Fibroblast of lung (primary cell): ENCODE measurements at places on chromosomes 1 and 21. TPM values are rescaled to one million over a fixed set of nuclear protein-coding genes. Genes with fewer than 3 reads are reported as not detected.
A peak's percentile ranks its signal among the peaks of the same experiment; 100 is the strongest.

GRCh38 chr1:247467129-247467528 lies 9.2 kb upstream of the OR2B11 start:
- no peaks in the 10 kb centered on the region for H3K4me1 ChIP-seq
- H3K4me3 ChIP-seq, result no peak overlapping the region
- no peak for DNase-seq

DNA sequence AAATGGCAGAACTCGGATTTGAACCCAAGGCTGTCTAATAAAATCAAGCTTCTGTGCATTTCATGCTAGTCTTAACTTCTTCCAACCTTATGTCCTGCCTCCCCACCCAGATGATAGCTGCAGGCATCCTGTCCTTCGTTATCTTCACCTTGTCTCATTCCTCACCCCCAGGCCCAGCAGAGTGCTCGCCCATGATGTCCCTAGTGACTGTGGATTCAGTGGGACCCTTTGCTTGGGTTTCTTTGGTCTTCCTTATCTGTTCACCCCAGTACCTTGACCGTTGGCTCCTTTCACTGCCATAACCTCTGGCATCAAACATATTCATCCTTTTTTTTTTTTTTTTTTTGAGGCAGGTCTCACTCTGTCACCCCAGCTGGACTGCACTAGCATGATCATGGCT lies 5.6 kb upstream of the BSDC1 start:
- no peaks in the 10 kb centered on the region for H3K4me1 ChIP-seq
- H3K27ac ChIP-seq, result no peak overlapping the region
- H3K4me3 ChIP-seq, result no peak overlapping the region
- DNase-seq, result no peak
- H3K27me3 ChIP-seq, result no peaks in the 10 kb centered on the region

GRCh38 chr1:54364582-54364981 lies 41.6 kb downstream of the SSBP3 start:
- H3K4me1 ChIP-seq, result no peaks in the 10 kb centered on the region
- H3K27me3 ChIP-seq, result no peaks in the 10 kb centered on the region
- DNase-seq, result no peak
- H3K4me3 ChIP-seq, result no peak overlapping the region
- no peaks in the 10 kb centered on the region for H3K36me3 ChIP-seq
- no peak overlapping the region for H3K27ac ChIP-seq

- H3K27ac ChIP-seq, result peak overlapping the region; percentile 44
- H3K4me1 ChIP-seq, result peaks cover 11% of the 10 kb centered on the region
- peaks cover 12% of the 10 kb centered on the region for H3K36me3 ChIP-seq
- peaks cover 4% of the 10 kb centered on the region for H3K27me3 ChIP-seq
- H3K4me3 ChIP-seq, result peak overlapping the region; percentile 6
These were observed 27.5 kb downstream of the ATP8B2 start for GRCh38 chr1:154352581-154353459.

DNA sequence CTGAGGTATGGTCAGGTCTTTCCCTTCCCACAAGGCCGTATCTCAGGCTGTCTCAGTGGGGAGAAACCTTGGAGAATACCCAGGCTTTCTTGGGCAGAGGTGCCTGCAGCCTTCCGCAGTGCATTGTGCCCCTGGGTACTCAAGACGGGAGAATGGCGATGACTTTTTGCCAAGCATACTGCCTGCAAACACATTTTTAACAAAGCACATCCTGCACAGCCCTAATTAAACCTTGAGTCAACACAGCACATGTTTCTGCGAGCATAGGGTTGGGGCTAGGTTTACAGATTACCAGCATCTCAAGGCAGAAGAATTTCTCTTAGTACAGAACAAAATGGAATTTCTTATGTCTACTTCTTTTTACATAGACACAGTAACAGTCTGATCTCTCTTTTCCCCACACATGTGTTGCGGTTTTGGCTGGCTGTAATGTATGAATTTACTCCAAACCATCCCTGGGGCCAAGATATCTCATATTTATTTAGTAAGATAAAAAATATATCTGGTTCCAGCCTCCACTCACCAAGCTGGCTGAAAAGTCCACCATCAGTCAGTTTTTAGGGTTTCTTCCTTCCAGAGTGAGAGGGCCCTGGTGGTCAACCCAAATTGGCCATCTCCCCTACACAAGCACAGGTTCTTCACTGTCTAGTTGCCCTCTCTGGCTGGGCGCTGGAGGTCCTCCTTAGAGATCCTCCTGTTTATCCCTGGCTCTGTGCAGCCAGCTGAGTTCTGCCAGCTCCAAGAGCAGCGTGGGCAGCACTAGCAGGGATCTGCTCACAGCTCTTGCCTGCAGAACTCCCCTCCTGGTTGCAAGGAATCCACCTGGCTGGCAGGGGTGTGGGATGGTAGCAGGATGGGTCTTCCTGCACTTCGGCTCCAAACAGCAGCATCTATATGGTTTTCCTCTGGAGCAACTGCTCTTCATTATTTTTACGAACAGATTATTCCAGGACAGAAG lies 2.6 kb downstream of the FAAH start:
- H3K4me3 ChIP-seq, result no peak overlapping the region
- DNase-seq, result no peak
- H3K27ac ChIP-seq, result no peak overlapping the region
- H3K4me1 ChIP-seq, result peaks cover 2% of the 10 kb centered on the region
- peaks cover 24% of the 10 kb centered on the region for H3K27me3 ChIP-seq

DNA sequence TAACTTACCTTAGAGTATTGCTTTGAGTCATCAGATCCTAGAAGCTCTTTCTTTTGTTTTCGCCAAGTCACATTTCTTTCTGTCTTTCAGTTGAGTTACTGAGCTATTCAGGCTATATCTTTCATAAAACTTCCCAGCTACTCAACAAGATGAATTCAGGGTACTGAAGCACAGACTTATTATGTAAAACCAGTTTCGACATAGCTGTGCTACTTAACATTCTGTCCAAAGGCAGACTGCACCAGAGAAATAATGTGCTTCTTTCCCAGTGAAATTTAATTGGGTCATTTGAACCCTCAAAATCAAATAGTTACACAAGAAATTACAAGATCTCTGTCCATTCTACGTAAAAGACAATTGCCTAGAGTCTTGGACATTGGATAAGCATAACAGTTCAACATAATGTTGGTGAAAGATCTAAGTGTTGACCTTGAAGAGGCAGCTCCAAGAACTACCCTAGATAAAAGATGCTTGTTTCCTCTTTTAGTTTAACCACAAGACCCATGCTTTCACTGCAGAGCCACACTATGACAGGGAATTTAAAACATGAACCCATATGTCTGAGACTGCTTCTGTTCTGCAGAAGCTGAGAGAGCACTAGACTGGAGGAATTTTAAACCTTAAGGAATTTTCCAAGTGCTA lies 163.2 kb downstream of the LRRC40 start:
- H3K36me3 ChIP-seq, result no peaks in the 10 kb centered on the region
- peaks cover 10% of the 10 kb centered on the region for H3K4me1 ChIP-seq
- H3K27me3 ChIP-seq, result no peaks in the 10 kb centered on the region
- no peak overlapping the region for H3K27ac ChIP-seq
- no peak overlapping the region for H3K4me3 ChIP-seq
- peak; percentile 45 for DNase-seq

GRCh38 chr1:225460737-225461532 lies 33.1 kb upstream of the LBR start:
- peaks cover 12% of the 10 kb centered on the region for H3K4me1 ChIP-seq
- H3K27me3 ChIP-seq, result no peaks in the 10 kb centered on the region
- DNase-seq, result peak; percentile 35
- no peak overlapping the region for H3K27ac ChIP-seq
- H3K4me3 ChIP-seq, result no peak overlapping the region
- H3K36me3 ChIP-seq, result no peaks in the 10 kb centered on the region

DNA sequence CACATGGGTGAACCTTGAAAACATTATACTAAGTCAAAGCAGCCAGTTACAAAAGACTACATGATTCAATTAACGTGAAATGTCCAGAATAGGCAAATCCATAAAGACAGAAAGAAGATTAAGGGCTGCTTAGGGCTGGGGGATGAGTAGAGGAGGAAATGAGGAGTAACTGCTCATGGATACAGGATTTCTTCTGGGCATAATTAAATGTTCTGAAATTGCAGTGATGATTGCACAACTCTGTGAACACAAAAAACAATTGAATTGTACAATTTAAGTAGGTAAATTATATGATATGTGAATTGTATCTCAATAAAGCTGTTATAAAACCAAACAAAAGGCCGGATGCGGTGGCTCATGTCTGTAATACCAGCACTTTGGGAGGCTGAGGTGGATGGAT lies 52.2 kb downstream of the RERE start:
- no peaks in the 10 kb centered on the region for H3K4me1 ChIP-seq
- H3K36me3 ChIP-seq, result no peaks in the 10 kb centered on the region
- no peak overlapping the region for H3K4me3 ChIP-seq
- no peak overlapping the region for H3K27ac ChIP-seq
- no peak for DNase-seq

- H3K27me3 ChIP-seq, result no peaks in the 10 kb centered on the region
- H3K4me1 ChIP-seq, result no peaks in the 10 kb centered on the region
- peak; percentile 70 for DNase-seq
- no peaks in the 10 kb centered on the region for H3K36me3 ChIP-seq
- H3K27ac ChIP-seq, result no peak overlapping the region
These were observed 58.9 kb downstream of the LRRC40 start for GRCh38 chr1:70146488-70146887.

Gene GPR61
- polyA plus RNA-seq, result 0.01 TPM in 1 of 2 replicates, not detected in the other

Gene DNAI4
- polyA plus RNA-seq, result 1.6 and 2.0 TPM in 2 replicates

DNA sequence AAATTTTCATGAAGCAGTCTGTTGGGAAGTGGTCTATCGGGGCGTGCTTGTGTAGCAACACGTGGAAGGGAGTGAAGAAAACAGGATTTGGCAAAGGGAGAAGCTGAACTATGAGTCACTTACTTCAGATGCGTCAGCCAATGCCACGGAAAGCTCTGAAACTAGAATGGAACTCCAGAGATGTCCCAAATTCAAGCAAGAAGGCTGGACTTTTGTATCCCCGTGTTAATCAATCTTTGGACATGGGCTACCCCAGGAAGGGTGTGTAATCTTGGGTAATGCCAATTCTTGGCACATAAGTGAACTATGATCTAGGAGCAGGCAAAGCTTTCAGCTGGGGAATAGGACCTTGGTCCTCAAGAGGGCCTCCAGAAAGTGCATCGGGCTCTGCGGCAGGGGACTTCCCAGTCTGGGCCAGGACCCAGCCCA lies 102.6 kb downstream of the ADSS2 start:
- H3K27ac ChIP-seq, result peak overlapping the region; percentile 68
- no peaks in the 10 kb centered on the region for H3K36me3 ChIP-seq
- H3K4me1 ChIP-seq, result peaks cover 13% of the 10 kb centered on the region
- DNase-seq, result peak; percentile 94
- no peaks in the 10 kb centered on the region for H3K27me3 ChIP-seq

Gene IL24
- 0.54 TPM in 1 of 2 replicates, not detected in the other for polyA plus RNA-seq

Gene SF3B4
- polyA plus RNA-seq, result 29.9 and 41.2 TPM in 2 replicates

Gene CHI3L2
- polyA plus RNA-seq, result 0.66 and 3.8 TPM in 2 replicates

GRCh38 chr1:15847100-15847892 lies at the start of gene SPEN:
SPEN (plus strand) TSS chr1:15847707; CDS start chr1:15848068, 361 bp downstream.
- peak within 1 kb of the TSS; percentile 87 for H3K4me3 ChIP-seq
- H3K4me1 ChIP-seq, result peaks cover 2% of the 10 kb centered on the region

Gene LMX1A
- polyA plus RNA-seq, result not detected in 2 replicates

Gene PCBP3
- 0.51 and 0.61 TPM in 2 replicates for polyA plus RNA-seq

Gene ZNF593OS
- polyA plus RNA-seq, result not detected in 2 replicates
